NT2/D1 (cell line): ENCODE measurements at places on chromosomes 2 and 18.

GRCh38 chr2:188870289-188870688 lies 103.9 kb upstream of the COL3A1 start:
- DNase-seq = no peak

DNA sequence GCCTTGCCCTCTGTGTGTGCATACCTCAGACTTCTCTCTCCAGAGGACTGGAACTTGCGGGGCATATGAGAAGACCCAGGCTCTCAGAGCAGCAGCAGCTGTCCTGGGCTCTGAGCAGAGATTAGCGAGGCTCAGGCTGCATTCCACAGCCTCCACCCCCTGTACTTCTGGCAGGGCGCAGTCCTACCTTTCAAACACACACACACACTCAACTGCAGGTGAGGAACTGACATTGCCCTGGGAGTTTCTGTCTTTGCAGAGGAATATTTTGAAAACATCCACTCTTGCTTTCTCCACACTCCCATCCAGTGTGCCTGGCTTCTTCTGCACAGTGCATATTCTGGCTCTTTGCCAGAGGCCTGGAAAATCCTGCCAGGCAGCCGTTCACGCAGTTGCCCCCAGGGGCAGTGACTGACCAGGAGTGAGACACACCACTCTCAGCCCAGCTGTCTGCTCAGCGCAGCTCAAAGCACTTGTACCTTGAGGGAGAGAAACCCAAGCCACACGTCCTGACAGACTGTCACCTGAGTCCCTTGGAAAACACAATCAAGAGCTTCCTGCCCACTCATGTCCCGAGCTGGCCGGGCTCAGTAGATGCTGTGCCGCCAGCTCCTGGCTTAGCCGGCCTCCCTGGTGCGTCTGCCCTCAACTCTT lies 460.8 kb downstream of the RNF144A start:
- DNase-seq = peak; percentile 16

GRCh38 chr2:241560883-241561474 lies 2.4 kb downstream of the BOK start:
- no peak for DNase-seq

GRCh38 chr2:47561906-47562305 lies 158.9 kb downstream of the MSH2 start:
- DNase-seq = no peak

DNA sequence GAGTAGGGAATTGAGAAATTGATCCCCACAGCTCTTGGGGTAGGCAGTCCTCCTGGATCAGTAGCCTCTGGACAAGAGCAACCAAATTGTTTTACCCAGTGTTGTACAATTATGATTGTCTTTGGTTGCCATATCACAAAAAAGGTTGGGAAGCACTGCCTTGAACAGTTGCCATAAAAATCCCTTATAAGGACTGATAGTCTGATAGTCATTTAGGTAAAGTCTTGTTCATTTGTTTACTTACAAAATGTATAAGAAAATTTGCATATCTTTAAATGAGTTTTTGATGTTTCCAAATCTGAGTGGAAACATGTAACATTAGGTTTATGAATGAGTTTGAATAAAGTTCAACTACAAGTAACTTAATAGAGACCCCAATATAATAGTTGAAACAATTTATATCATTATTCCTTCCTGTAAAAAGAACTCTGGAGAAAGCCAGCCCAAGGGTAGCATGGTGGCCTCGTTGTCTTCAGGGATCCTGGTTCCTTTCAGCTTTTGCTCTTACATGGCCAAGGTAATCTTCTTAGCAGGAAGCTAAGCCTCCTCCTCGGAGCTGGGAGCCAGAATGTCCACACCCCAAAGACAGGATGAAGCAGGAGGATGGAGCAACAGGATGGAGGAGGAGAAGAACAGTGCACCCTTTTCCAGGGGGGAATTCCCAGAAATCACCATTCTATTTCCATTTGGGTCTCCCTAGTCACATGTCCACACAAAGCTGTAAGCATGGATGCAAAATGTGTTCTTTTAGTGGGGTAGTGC lies 35.7 kb upstream of the NEMP2 start:
- DNase-seq = no peak

- DNase-seq = no peak
These were observed 23.9 kb downstream of the SESTD1 start for GRCh38 chr2:179240481-179241451.

- DNase-seq = no peak
These were observed 148.5 kb upstream of the DNMT3A start for GRCh38 chr2:25490217-25490616.

- DNase-seq = no peak
These were observed 387.3 kb downstream of the STK39 start for GRCh38 chr2:167860082-167860481.

DNA sequence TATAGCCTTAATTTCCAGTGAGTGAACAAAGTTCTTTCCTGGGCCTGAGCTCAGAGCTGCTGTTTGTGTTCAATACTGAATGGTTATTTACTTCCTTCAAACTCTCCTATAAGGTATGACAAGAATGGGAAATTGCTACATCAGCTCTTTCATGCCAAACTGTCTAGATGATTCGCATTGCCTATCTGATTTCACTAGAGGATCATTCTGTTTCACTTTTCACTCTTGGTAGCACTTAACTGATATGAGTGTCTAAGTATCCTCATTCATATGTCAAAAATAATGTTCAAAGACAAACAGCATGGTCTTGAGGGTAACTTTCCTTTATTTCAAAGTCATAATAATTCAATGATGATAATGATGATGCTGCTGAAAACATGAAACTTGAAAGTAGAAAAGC lies 32.9 kb upstream of the SCG2 start:
- no peak for DNase-seq

DNA sequence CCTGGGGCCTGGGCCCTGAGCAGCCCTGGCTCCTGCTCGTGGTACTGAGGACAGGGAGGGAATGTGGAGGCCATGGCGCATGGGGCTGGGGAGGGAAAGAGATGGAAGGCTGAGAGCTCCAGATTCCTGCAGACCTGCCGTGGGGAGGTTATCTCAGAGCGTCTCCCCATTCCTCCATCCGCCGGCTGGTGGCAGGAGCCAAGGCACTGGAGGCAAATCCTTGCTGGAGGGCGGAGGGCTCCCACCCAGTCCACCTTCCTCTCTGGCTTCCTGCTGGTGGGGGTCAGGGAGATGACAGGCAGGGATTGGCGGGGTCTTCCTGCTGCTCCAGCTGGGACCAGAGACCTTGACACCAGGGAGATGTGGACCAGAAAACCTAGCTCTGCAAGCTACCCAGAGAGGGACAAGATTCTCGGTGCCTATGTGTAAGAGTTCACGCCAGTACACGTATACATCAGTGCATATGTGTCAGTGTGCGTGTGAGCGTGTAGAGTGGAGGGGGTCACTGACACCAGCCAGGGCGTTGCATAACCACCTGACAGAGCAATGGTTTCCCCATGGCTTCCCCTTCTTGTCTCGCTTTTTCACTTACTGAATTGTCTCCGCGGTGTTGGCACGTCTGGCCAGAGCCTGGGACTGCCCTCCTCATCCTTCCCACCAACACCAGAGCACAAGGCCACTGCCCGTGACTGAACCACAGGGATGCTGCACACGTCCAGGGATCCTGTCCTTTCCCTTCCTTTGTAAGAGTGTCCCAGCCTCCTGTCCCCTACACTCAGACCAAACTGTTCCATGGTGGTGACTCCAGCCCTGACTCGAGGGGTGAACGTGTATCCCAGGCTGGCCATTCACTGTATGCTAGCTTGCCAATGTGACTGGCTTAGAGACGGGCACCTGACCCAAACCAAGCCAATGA lies 15.8 kb upstream of the SEMA4C start:
- no peak for DNase-seq

GRCh38 chr2:235497096-235497495 lies 3.3 kb downstream of the AGAP1 start:
- no peak for DNase-seq

DNA sequence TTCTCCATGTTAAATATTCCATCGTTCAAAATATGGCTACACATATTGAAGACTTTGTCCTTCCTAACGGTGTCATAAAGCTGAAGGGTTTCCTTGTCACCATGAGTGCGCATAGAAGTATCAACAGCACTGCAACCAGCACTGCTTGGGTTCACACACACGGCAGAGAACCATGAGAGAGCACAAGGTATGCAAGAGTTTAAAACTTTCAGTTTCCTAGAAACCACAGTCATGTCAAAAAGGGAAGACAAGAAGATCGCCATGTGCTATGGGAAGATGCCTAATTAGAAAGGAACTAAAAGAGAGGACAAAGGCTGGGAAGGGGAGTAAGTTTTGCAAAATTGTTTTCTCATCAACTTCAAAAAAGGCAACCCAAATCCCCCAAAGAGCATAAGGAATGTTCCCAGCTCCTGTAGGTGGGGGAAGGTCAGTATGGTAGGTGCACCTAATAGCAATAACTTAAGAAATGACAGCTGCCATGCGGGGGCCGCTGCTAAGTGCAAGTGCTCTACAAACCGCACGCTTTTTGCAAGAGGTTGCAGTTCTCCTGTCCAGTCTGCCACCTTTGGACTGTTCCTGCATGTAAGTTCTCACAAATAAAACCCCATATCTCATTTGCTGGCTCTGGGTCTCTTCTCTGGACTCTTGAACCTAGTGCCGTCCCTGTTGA lies 136.8 kb downstream of the TMEM163 start:
- no peak for DNase-seq

GRCh38 chr2:101766871-101767739 lies 69.6 kb downstream of the MAP4K4 start:
- no peak for DNase-seq

DNA sequence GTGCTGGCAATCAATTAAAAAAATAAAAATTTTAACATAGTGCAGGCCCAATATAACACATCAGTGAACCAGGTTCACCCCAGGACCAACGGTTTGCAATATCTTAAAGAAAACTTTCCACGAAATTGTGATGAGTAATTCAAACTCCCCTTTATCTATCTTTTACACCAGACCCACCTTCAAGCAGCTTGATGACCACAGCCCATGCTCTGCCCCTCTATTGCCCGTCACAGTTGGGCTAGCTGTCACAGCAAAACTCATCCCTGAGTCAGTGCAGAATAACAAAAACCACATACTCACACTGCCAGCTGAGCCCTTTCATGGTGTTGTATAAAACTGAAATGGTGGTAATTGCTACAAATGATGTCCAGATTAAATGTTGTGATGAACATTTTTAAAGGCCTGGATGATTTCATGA lies 112.5 kb upstream of the CREB1 start:
- DNase-seq = no peak

GRCh38 chr18:78558948-78559347 lies 420.7 kb upstream of the SALL3 start:
- no peak for DNase-seq

DNA sequence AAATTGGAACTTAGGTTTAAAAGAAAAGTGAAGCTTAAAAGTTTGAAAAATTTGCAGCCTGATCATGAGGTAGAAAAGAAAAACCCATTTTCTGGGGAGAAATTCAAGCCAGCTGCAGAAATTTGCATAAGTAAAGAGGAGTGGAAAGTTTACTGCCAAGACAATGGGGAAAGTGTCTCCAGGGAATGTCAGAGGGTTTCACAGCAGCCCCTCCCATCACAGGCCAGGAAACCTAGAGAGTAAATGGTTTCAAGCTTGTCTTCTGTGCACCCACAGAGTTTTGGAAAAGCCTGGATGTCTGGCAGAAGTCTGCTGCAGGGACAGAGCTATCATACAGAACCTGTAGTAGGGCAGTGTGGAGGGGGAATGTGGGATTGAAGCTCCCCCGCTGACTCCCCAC lies 254.0 kb upstream of the FSIP2 start:
- peak; percentile 58 for DNase-seq

DNA sequence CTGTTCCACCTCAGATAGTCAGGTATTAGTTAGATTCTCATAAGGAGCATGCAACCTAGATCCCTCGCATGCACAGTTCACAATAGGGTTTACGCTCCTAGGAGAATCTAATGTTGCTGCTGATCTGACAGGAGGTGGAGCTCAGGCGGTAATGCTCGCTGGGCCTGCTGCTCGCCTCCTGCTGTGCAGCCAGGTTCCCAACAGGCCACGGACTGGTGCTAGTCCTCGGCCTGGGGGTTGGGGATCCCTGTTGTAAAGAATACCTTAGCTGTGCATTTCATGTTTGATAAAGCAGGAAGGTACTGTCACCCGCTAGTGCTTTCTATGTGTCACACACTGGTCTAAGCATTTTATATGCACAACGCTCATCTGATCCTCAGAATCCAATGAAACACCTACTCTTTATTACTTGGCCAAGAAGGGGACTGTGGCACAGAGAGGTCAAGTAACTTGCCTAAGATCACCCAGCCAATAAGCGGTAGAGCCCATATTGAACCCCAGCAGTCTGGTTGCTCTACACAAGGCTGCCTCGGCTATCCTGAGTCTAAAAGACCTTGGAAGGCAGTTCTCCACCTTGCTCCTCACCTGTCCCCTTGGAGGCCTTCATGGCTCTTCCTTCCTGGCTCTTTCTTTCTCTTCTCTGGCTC lies 35.8 kb downstream of the SLC4A3 start:
- DNase-seq = no peak

DNA sequence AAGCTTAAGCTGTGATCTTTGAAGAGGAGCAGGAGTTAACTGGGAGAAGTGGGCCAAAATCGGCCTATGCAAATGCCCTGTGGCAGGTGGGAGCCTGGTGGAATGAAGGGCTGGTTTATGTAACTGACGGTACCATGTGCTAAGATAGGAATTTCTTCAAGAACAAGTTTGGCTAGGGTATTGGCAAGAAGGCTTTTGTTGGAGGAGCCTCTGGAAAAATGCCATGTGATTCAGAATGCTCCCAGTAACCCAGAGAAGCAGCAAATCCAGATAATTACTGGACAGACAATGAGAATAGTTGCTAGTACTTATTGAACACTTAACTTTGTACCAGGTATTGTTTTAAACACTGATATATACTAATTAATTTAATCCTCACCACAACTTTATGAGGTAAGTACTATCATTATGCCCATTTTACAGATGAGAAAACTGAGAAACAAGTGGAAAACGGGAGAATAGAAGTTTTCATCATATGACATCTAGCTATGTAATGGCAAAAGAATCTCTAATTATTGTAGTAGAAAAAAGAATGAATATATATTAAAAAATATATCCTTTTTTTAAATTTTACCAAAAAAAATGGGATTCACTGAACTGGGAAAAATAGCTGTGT lies 9.1 kb upstream of the FAM124B start:
- no peak for DNase-seq

DNA sequence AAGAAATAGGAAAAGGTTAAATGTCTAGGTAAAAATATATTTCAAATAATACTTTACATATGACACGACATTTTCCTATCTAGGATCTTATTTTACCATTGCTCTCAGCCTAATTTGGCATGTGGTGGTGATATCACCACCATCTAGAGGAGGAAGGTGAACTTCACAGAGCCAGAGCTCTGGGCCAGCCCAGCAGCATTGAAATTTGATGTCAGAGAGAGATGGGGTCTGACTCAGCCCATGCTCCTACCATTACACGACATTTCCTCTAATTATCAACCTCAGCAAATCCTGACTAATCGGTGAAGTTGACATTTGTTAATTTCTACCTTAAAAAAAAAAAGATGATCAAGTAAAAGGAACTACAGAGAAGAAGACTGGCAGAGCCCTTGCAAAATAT lies 42.3 kb downstream of the LRRTM4 start:
- no peak for DNase-seq

DNA sequence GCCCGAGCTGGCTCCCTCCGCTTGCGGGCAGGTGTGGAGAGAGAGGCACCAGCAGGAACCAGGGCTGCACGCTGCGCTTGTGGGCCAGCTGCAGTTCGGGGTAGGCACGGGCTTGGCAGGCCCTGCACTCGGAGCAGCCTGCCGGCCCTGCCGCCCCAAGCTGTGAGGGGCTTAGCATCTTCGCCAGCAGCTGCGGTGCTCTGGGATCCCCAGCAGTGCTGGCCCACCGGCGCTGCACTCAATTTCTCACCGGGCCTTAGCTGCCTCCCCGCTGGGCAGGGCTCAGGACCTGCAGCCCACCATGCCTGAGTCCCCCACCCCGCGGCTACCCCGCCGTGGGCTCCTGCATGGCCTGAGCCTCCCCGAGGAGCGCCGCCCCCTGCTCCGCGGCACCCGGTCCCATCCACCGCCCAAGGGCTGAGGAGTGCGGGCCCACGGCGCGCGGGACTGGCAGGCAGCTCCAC lies 434.4 kb upstream of the RGPD4 start:
- DNase-seq = no peak
